ENCODE measurements at places on chromosomes 3 and 15.

DNA sequence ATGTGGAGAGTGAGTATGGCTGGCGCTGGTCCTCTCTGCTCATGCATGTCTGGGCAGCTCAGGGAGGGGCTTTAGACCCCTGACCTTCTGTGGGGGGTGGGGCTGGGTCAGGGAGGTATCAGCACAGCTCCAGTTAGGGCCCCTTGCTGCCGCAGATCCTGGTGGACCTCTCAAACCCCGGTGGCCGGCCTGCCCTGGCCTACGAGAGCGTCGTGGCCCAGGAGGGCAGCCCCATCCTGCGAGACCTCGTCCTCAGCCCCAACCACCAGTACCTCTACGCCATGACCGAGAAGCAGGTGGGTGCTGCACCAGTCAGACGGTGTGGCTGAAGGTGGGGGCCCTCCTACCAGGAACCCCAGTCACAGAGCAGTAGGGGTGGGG, 20.2 kb downstream of the PLXNA1 start:
- DNase-seq = no peak

DNA sequence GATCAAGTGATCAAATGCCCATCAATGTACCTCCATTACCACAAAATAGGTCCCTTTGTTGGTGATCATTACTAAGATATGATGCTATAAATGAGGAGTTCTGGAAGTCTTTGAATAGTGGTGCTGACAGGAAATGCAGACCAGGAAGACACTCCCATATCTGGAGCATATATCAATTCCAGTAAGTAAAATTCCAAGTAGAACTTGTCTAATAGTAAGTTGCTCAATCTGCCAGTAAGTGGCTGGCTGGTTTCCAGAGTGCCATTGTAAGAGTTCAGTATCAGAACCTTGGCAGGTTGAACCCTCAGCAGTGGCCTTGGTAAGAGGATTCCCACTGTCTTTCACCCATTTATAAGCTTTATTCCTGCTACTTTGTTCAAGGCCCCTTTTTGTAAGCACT, 379.9 kb upstream of the RBMS3 start:
- no peak for DNase-seq

- no peak for DNase-seq
Measured at GRCh38 chr3:64303881-64304280, 78.6 kb upstream of the PRICKLE2 start.

DNA sequence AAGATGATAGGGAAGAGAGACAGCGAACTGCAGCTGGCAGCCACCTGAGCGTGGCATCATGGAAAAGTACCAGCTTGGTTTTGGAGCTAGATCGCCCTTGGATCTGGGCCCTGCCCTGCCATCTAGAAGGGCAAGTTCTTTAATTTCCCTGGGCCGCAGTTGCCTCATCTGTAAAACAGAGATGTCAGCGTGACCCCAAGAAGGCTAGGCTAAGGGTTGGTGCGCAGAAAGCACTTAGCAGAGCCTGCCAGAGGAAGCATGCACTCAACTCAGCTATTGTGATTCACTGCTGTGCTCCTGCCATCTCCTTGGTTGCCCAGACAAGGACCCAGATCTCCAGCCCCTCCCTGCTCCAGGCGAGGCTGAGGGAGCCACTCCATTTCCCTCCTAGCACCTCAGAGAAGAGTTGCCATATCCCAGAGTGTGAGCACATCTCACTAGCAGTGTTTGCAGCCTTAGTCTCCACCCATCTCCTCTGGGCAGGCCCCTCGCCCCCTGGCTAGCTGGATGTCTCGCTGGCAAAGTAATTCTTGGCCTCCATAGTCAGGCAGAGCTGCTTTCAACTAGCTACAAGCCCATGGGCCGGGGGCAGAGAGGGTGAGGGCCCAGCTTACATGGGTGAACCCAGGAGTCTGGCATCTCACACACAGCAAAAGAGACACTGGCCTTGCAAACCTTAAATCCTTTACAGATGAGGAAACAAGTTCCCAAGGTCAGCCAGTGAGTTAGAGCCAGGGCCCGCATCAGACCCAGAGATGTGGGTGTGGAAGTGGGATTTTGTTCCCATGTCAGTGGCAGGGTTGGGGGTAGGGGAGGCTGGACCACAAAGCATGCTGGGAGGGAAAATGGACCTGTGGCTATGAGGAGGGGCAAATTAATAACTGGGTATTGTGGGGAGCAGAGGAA, 280.7 kb upstream of the TLE3 start:
- DNase-seq = no peak

DNA sequence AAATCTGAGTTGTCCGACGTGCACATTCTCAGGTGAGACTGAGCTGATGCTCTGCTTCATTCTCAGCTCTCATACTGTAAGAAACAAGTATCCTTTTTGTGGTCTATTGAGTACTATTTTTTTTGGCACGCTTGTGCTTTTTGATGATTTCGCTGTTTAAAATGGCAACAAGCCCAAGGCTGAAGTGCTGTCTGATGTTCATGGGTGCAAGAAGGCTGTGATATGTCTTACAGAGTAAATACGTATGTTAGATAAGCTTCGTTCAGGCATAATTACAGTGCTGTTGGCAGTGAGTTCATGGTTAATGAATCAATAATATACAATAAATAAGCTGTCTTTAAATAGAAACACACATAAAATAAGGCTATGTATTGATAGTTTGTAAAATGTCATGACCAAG, 27.2 kb downstream of the AQR start:
- DNase-seq = no peak

DNA sequence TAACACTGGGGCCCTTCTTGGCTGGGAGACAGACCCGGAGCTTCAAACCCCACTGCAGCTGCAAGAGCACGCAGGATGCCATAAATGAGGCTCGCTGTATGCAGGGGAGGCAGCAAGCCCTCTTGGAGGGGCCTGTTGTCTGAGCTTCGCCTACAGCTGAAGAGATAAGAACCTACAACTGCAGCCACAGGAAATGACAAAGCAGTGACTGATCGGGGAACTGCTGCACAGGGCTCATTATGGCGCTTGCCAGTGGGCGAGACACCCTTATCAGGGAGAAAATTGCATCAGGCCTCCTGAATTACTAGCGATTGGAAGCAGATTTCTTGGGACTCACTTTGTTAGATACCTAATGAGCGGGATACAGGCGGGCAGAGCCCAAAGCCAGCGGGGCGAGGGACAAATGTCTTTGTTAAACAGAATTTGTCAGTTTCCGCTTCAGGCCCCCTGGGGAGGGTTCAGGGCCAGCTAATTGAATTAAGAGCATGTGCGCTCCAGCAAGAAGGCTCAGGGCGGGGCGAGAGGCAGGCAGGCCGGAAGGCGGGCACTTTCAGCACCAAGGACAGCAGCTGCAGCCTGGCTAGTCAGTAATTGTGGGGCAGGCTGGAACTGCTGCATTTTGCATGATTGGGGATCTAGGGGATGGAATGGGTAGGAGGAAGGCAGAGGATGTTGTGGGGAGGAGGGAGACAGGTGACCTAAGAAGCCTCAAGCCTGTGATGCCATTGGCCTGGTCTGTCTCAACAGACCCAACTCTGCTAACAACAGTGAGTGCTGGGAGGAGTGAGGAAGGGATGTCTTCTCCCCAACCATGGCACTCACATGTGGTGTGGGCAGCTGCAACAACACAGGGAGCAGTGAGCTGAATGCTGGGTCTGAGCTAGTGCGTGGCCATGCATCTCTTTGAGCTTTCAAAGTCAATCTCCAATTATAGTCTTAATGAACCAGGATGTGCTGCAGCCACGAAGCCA, 55.3 kb downstream of the CCDC33 start:
- peak; percentile 23 for DNase-seq

- DNase-seq = no peak
Measured at GRCh38 chr3:113266738-113267137, 55.4 kb downstream of the BOC start.

DNA sequence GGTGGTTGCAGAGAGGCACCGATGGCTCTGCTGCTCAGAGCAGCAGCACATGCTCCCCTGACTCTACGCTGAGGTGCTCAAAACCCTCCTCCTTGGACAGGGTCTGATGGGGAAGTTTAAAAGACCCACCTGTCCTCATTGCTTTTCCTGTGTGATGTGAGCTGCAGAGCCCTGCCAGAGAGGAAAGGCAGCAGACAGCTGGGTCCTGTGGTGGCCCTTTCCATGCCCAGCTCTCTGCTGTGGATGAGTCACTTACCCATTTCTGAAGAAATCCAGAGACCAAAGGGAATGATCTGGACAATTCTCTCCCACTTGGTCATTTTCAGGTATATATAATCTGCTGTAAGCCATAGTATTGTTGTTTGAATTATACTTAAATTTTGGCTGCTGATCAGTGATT, 121.7 kb downstream of the CHDH start:
- no peak for DNase-seq

- peak; percentile 22 for DNase-seq
Measured at GRCh38 chr15:68818769-68819494, 1.8 kb downstream of the ANP32A start.

DNA sequence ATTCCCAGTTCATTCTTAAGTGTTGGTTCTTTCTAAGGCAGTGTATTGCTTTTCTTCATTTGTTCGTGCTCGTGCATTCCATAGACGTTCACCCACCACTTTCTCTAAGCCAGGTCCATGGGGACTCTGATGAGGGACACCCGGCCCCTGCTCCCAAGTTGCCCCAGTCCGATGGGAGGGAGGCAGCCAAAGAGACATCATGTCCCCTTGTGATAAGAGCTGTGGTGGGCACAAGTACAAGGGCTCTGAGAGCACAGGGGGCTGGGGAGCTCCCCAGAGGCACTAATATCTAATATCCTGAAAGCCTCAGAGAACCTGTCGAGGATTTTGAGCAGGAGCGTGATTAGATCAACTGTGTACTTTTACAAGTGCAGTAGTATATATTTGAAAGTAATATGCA, 6.3 kb downstream of the SPSB4 start:
- DNase-seq = no peak

DNA sequence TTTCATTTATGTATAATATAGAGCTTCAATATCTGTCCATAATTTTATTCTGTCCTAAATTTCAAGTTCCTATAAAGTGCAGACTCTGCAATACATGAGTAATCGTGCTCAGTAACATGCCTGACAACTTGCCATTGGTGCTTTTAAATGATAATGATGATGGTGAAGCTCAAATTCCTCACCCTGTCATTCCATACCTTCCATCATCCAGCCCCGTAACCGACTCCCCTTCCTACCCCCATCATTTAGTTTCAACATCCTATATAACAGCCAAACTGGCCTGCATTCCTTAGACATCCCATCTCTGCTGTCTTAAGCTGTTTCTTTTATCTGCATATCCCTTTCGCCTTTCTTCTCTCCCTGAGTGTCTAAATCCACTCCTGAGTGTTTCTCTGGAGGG, 67.2 kb upstream of the DLG1 start:
- DNase-seq = no peak

DNA sequence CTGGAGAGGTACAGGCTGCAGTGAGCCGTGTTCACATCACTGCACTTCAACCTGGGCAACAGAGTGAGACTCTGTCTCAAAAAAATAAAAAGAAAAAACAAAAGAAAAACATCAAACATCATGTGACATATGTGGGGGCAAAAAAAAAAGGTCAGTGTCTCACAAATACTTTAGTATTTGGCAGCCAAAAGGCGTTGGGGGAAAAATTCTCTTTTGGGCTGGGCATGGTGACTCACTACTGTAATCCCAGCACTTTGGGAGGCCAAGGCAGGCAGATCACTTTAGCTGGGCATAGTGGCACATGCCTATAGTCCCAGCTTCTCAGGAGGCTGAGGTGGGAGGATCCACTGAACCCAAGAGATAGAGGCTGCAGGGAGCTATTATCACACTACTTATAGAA, 47.6 kb downstream of the TMCC1 start:
- no peak for DNase-seq

- DNase-seq = no peak
Measured at GRCh38 chr15:99507504-99508310, 58.1 kb upstream of the MEF2A start.

- no peak for DNase-seq
Measured at GRCh38 chr15:73782344-73782959, 29.3 kb upstream of the INSYN1 start.

DNA sequence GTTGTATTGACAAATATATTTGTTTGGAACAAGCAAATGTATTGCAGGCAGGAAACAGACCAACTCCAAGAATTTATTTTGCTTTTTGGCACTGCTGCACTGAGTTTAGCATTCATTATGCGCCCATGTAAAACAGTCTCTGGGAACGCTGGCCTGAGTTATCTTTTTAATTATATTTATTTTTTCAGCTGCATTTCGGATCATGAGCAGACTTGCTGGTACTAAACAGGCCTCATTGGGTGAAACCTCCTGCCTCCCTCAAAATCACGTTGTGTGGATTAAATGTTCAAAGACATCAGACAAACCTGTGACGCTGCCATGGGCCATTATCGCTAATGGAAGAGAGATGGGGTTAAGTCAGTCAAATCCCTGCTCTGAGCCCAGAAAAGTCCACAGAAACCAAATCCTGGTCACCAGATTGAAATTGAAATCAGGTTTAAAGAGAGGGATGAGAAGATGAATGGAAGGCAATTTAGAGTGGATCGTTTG, 511.1 kb upstream of the PROK2 start:
- DNase-seq = no peak

DNA sequence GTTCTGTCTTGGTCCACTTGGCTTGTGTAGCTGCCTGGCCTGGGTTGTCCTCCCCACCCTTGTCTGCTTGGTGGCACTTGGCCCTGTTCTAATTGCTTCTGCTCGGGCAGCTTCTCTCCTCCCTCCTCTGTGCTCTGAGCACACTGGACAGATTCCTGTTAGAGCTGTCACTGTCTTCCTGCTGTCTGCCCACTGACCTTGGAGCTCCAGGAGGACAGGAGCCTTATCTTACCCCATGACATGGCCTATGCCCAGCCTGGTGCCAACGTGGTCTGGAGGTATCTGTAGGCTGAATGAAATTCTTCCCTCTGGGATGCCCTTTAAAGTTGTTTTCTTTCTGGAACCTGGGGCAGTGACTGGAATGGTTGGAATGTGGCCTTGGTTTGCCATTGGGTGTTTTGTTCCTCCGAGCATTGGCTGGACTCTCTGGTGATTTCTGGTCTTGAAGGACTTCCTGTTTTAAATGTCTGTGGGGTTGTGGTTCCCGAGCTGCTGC, 94.1 kb downstream of the FAM43A start:
- DNase-seq = no peak

DNA sequence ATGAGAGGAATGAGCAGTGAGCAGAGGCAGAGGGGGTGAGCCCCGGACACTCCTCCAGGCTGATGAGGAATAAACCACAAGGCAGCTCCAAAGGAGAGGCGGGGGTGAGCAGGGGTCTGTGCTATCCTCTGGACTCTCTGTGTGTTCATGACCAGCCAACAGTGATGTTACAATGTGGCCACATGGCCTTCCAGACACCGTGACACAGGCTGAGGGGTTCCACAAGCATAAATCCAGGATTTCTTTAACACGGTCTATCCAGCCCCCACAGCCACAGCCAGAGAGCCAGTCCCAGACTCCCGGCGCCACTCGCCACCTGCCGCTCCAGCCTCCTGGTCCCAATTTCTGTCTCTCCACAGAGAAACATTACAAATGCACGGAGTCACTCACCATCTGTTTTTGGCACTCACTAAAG, 24.4 kb downstream of the XXYLT1 start:
- no peak for DNase-seq

- DNase-seq = no peak
Measured at GRCh38 chr3:139113231-139113992, 68.7 kb upstream of the PRR23C start.

DNA sequence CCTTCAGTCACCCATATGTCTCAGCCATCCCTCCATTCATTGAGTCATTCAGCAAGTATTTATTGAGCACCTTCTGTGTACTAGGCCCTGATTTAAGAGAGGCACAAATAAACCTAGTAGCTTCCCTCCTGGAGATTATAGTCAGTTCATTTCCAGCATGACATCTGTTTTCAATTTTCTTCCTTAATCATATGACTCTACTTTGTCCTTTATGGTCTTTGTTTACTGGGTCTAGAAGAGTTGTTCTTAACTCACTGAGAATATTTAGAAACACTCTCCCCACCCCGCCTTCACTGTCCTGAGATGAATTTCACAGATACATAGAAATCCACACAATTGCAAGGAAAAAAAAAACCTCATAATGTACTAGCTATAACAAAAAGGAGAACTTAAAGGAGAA, 44.8 kb upstream of the ADAMTS9 start:
- DNase-seq = no peak
